ENCODE measurements at places on chromosomes 6 and 20. TPM values are rescaled to one million over a fixed set of nuclear protein-coding genes. Genes with fewer than 3 reads are reported as not detected.

Gene RSPO4
- total RNA-seq: not detected

Gene GHRH
- total RNA-seq: not detected

Gene NR2E1
- total RNA-seq: not detected

Gene CCN2
- total RNA-seq: 0.54 TPM

Gene RCAN2
- under 0.01 TPM for total RNA-seq

Gene WFDC5
- total RNA-seq: not detected

Gene SLC17A9
- 28.8 TPM for total RNA-seq

Gene PHACTR1
- total RNA-seq: 34.2 TPM

Gene BMP5
- total RNA-seq: not detected

Gene DDO
- total RNA-seq: 4.6 TPM

Gene SLC13A3
- under 0.01 TPM for total RNA-seq

- no peak for DNase-seq
These were observed 2.7 kb downstream of the SLC32A1 start for GRCh38 chr20:38726804-38727606.

- peak; percentile 71 for DNase-seq
These were observed 1.2 kb upstream of the TMEM217 start for GRCh38 chr6:37259191-37259590.

GRCh38 chr6:167094436-167094819 lies 28.5 kb upstream of the CCR6 start:
- no peak for DNase-seq

GRCh38 chr20:62603021-62603906 lies 39.0 kb upstream of the SLCO4A1 start:
- DNase-seq: peak; percentile 83

DNA sequence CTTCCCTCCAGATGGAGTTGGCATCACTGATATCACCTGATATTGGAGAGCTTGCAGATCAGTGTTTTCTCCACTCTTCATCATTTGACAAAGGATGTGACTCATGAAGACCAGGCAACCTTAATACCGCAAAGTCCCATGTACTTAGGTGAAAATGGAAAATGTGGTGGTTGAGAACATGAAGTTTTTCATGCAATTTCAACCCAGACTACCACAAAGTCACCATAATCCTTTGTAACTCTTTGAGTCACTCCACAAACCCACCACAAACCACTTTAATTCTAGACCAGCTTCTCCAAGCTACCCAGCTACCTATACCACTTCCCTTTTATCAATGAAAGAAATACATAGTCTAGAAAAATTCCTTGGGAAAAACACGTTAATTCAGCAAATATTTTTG lies 7.1 kb downstream of the NHLRC1 start:
- DNase-seq: no peak

DNA sequence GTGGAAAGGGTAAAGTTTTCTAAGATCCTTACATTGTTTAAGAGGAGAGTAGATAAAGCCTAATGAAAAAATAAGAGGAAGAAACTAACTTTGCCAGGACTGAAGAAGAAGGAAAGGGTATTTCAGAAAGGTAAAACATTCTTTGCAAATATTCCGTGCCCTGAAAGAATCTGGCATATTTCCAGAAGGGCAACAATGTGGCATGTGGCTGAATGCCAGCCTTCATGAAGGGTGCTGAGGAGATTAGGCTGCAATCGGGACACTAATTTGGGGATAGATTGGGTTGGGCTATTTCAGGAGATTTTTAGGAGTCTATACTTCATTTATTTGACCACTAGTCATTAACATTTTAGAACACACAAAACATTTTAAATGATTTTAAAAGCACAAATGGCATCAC lies 16.2 kb upstream of the UFL1 start:
- no peak for DNase-seq

GRCh38 chr6:54588176-54588575 lies 258.4 kb upstream of the FAM83B start:
- no peak for DNase-seq

- no peak for DNase-seq
These were observed 68.7 kb upstream of the KCNG1 start for GRCh38 chr20:51091406-51092195.

DNA sequence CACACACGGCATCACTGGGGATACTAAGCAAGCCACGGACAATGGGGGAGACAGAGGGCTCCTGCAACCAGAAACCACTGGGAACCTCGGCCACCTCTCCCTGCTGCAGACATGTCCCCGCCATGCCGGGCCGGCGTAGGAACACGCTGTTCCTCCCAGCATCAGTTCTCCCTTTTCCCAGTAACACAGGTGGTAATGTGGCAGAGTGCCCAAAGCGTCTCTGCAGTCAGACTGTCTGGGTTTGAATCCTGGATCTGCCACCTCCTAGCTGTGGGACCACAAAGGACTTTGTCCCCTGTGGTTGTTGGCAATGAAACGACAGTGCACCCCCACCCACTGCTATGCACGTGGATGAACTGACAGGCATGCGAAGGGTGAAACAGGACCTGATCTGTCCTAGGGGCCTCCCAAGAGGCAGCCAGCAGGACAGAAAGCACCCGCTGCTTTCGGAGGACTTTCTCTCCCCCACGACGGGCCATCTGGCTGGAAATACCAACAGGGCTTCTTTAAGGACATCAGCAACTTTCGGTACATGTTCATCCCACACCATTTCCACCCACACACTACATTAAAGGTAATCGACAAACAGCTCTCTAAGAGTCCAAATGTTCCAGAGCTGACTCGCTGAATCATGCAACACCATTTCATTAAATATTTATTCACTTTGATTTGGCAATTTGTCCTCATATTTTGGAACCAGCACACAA lies 74.1 kb downstream of the SULF2 start:
- no peak for DNase-seq

DNA sequence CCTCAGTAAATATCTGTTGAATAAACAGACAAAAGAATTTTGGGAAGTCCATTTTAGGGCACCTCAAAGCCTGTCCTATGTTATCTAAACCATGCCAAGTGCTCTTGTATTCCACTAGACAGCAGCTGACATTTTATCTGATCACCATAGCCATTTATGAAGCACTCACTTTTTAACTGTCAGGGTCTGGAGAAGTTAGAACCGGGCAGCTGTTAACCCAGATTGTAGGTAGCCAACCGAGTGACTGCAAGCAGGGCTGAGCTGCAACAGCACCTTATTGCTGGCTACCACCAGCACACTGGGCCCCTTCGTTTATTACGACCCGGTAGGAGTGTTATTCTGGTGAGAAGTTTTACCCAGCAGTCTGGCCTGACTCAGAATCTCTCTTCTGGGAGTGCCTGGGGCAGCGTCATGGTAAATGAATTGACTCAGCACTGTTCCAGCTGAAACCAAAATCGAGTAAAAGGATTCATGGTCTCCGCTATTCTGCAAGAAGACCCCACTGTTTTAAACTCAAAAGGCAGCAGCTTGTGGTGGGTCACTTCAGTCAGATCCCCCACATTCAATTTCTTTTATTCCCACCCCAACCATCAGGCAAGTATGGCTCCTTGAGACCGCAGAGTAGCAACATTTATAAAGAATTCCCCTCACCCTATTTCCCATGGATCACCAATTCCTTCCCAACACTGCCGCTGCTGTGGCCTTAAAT lies 1.7 kb downstream of the UBE2V1 start:
- DNase-seq: no peak

DNA sequence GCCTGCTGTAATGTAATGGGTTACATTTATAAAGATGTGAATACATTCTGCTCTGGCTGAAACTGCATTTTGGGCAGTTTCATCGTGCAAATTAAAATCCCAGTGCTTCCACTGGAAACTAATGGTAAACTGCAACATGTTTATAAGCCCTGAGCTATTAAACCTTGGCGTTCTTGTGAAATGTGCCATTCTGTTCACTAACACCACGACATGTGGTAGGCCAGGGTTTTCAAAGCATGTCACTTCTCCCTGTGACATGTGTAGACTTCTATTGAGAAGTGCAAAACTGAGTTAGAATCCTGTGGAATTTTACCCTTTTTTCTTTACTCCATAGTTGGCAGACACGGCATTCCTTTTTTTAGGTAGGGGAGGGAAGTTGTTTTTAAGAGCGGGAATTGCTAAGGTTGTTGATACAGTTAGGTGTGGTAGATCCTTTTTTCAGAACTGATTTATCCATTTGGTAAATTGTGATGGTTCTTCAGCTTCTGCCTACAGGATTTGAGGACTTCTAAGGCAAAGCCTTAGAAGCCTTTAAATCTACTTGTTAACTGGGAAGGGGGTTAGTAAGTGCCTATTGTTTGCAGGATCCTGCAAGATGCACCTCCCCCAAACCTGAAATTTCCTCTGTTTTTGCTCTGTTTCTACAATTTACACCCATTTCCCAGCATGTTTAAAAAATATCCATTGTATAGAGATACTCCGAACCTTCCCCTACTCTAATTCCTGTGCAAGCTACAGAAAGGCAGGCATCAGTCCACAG lies 4.2 kb downstream of the SASH1 start:
- DNase-seq: no peak

GRCh38 chr6:117266257-117267053 lies 1.1 kb downstream of the VGLL2 start:
- no peak for DNase-seq

DNA sequence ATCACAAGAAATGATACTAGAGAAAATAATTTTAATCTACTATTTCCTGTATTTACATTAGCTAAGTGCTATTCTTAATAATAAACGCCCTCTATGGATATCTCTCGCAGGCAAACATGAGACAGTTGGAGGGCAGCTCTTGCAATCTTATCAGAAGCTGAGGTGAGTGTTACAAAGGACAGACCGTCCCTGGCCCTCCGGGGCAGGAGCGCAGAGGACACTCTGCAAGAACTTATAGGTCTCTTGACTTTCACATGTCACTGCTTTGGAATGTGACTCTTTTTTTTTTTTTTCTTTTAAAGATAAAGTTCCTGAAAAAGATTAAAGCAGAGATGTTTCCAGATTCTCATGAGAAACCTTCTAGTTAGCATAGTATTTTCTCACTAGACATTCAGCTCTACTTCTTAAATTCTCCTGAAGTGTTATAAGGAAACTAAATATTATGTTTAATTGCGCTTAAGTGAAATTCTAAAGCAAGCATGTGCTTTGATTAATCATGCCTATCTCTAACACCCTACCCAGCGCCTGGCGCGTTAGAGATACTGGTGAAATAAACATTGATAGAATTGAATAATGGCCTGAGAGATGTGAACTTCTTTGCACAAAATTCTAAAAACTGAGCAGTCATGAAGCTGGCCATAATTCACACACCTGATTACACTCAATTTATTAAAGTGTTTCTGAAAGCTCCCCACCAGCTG lies 57.4 kb downstream of the SYTL3 start:
- DNase-seq: no peak

- DNase-seq: no peak
These were observed 244.2 kb downstream of the EPM2A start for GRCh38 chr6:145491126-145491525.

- DNase-seq: no peak
These were observed 88.3 kb downstream of the DLL1 start for GRCh38 chr6:170202416-170203135.

DNA sequence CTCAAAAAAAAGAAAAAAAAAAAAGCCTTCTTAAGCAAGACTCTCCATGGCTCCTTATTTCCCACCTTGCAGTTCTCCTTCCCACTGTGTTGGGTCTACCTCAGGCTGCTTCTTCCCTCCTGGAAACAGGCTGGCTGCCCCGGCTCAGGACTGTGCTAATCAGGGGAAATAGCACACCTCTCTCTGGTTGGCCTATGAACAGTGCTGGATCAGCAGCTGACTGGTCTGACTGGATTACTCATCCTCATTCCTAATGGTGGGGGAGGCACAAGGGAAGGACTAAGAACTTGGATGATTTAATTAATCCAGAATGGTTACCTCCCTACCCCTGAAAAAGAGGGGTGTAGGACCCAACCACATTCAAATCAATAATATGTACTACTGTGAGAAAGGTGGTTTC lies 3.9 kb upstream of the SRSF3 start:
- DNase-seq: no peak

Data from hematopoietic multipotent progenitor cell (in vitro differentiated cells).